Activated CD4-positive, alpha-beta memory T cell treated with anti-CD3 and anti-CD28 coated beads for 36 hours (primary cell): ENCODE measurements at places on chromosomes 3 and 15. TPM values are rescaled to one million over a fixed set of nuclear protein-coding genes. Genes with fewer than 3 reads are reported as not detected.
A peak's percentile ranks its signal among the peaks of the same experiment; 100 is the strongest.

- no peak for DNase-seq
Observed at GRCh38 chr3:20462226-20462625, 276.2 kb upstream of the SGO1 start.

DNA sequence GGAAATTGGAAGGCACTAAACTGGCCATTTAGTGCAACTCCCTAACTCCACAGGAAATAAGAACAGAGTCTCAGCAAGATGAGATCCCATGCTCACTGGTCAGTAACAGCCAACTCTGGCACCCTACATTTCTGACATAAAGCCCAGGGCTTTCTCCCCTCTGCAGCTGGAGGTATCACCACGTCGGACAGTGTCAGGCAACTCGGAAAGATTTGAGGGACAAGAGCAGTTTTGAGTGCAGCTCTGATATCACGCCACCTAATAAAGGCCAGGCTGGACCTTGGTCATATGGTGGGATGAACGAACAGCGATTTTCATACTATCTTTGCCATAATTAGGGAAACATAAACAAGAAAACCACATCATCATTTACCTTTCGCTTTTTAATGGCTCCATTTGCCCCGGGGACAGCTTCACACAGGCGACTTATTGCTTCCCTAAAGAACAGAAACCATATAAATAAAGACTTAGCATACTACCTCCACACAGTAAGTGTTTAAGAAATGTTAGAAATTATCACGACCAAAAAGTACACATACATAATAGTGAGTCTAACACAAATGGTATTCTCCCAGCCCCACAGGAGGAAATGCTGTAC, 12.5 kb downstream of the EID1 start:
- DNase-seq = no peak

DNA sequence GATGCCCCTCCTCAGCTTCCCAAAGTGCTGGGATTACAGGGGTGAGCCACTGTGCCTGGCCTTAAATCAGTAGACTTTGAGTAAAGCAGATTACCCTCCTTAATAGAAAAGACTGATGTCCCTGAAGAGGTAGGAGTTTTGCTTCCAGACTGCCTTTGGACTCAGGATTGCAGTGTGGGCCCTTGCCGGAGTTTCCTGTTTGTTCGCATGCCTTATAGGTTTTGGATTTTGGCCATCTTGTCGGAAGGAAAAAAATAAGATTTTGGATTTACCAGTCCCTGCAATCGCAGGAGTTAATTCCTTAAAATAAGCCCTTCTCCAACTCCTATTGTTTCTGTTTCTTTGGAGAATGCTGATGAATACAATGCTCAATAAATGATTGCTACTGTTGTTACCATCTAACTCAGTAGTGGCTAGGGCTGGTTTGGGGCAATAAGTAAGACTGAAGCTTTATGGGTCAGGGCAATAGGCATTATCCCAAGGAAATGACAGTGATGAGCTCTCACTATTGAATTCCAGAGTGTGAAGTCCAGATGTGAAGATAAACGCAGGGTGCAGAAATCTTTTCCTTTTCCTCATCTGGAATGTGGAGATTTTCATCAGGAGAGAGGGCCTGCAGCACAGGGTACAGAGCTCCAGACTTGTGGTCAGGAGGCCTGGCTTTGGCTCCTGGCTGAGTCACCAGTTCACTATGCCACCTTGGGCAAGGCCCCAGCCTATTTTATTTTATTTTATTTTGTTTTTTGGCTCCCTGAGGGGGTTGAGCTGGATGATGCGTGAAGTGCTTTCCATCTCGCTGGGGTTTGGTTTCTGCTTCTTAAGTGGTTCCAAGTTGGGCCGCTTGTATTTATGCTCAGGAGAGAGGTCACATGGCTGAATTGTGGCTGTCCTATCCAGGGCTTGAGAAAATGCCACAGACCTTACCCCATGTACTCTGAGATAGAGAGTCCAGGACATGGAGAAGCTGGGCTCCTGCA, 25.3 kb downstream of the FOXL2 start:
- no peak for DNase-seq

DNA sequence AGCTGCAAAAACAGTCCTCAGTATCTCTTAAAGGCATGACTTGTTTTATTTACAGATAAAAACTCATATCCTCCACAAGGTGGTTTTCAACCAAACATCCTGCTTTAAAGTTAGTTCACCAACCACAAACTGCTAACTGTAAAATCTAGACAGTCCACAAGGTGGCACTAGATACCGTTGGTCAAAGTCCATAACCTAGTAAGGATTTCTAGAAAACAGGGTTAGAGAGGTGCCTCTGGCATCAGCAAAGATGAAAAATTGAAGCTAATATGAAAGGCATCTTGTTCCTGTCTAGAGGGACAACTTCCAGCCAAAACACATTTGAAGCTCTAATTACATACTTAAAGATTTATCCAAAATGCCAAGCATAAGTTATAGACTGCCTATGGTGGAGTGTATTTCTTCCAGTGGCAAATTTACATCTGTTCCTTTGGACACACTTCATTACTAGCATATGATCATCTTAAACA, 56.0 kb downstream of the ZMAT3 start:
- peak; percentile 49 for DNase-seq

DNA sequence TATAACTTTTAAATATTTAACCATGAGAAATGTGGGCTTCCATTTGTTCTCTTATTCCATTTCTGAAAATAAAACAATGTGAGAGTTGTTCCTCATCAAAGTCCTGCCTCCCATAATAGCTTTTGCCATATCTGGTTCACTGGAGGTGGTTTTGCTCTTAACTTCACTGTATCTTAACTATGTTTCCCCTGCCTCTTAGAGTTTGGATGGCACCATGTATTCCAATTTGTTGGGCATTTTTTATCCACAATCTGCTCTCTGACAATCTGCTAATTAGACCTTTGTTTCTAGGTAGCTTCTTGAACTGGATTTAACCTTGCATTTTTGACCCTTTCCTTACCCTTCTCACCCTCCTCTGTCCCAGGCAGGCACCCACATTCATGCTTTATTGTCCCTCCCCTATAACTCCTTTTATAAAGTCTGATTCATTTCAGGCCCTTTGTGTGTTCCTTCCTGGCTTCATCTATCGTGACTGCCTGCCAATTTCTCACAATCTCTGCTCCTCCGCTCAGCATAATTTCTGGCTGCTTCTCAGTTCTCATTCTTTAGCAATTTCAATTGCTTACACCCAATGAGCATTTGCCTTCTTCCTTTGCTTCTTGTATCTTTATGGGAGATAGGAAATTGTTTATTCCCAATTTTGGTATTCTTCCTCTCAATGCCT, 144.2 kb upstream of the ARHGEF26 start:
- no peak for DNase-seq

DNA sequence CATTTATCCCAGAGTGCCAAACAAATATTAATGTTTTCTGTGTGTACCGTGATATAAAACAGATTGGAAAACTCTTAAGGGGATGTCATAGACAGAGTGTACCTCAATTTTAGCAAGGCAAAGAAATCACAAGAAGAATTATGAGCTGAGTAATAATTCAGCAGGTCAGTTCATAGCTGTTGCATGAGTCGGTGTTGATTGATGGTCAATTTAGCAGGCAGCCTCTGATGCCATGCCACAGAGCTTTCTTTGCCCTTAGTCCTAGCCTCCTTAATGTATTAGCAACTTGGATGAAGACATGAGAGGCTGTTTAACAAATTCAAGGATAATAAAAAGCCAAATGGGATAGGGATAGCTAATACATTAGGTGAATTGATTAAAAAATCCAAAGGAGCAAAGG, 6.8 kb downstream of the SLC35A5 start:
- DNase-seq = no peak

Gene SLC12A1
- total RNA-seq = not detected

DNA sequence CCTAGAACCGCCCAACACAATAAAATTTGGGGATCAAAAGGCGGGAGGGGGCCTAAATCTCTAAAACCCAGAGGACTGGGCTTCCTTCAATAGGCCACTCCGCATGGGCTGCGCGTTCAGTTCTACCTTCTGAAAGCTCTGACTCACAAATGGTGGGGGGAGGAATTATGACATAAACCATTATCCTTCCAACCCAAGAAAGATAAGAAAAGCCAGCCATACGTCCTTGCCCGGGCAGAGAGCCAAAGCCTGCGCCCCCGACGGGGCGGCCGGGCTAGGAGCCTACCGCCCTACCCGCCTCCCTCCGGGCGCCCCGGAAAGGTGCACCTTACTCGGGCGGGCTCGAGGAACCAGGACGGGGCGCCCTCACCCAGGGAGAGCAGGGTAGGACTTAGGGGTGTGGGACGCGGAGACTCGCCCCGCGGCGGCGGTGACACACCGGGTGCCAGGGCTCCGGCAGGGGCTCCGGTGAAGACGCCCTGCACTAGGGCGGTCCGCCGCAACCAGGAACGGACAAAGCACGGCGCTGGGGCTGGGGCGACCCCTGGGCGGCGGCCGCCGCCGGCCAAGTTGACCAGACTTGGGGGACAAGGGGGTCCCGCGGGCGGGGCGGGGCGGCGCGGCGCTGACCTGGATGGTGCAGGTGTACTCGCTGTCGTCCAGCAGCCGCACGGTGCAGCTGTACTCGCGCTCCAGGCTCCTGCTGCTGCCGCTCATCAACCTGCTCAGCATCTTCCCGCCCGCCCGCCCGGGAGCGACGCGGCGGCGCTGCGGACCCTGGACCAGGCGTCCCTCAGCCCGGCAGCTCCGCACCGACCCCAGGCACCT, 534 bp downstream of the FRMD5 start:
- DNase-seq = peak; percentile 52
